Muscle of back (tissue), 13 donors: ENCODE measurements at places on chromosomes 13 and 19.

GRCh38 chr19:1295169-1296012 lies 9.7 kb downstream of the EFNA2 start:
- no peak for DNase-seq

- DNase-seq = no peak
Observed at GRCh38 chr13:95236774-95237173, 64.5 kb downstream of the ABCC4 start.

DNA sequence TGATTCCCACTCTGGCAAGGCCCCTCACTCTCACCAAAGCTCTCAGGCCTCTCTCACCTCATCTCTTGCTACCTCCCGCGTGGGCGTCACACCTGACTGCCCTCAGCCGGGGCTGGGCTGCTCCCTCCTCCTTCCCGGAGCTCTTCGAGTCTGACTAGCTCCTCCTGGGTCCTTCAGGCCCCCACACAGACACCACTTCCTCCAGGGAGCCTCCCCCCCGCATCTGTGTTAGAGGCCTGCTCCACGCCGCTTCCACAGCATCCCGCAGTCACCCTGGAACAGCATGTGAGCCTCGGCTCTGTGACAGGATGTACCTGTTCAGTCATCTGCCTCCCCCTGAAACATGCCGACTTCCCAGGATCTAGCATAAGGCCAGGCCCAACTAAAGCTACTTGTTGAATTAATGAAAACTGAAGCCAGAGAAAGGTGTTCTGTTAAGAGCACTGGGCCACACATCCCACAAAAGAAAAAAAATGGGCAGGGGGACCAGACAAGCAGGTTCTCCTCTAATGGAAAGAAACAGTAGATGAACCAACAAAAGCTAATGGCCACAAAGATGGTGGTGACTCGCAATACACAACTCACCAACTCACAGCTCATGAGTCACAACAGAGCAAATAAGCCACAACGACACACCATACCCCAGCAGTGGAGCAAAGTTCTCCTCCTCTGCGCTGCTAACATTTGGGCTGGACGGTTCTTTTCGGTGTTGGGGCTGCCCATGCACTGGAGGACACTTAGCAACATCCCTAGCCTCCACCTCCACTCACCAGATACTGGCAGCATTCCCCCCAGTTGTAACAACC lies 3.0 kb downstream of the PPP6R1 start:
- no peak for DNase-seq

DNA sequence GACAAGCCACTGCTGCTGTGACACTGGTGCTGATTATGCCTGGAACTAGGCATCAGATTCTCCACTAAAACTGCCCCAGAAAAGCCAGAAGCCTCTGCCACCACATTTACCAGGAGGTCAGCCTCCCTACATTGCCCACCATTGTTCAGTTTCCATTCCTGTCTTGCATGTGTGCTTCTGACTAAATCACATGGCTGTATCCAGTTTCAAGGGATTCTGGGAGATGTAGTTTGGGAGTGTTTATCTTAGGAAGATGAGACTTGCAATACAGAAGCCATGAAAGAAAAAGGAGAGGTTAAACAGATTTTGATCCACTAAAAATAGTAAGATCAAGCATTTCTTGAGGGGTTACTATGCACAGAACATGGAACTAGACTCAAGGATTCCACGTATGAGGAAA lies 40.7 kb upstream of the SERPINE3 start:
- no peak for DNase-seq

- no peak for DNase-seq
Observed at GRCh38 chr13:50518781-50519201, 324.7 kb downstream of the DLEU7 start.

- DNase-seq = no peak
Observed at GRCh38 chr19:4678881-4679790, 9.0 kb upstream of the MYDGF start.

DNA sequence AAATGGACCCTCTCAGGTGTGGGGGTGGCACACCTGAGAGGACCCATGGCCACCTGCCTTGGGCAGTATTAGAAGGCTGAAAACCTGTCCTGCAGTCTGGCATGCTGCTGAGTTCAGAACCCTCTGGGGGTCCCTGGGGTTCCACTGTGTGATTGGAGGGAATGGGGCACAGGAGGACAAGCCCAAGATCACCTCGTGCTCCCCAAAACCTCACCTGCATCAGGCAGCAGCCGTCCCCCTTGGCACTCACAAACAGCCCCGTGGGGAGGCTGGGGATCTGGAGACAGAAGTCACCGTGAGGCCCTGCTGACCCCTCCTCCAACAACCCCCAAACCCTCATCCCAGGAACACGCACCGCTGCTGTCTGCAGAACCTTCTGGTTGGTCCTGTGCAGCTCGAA lies 14.5 kb downstream of the F2RL3 start:
- no peak for DNase-seq

- DNase-seq = no peak
Observed at GRCh38 chr13:70380809-70381208, 272.6 kb upstream of the KLHL1 start.

GRCh38 chr19:39046037-39046821 lies 13.9 kb upstream of the FBXO27 start:
- DNase-seq = no peak

DNA sequence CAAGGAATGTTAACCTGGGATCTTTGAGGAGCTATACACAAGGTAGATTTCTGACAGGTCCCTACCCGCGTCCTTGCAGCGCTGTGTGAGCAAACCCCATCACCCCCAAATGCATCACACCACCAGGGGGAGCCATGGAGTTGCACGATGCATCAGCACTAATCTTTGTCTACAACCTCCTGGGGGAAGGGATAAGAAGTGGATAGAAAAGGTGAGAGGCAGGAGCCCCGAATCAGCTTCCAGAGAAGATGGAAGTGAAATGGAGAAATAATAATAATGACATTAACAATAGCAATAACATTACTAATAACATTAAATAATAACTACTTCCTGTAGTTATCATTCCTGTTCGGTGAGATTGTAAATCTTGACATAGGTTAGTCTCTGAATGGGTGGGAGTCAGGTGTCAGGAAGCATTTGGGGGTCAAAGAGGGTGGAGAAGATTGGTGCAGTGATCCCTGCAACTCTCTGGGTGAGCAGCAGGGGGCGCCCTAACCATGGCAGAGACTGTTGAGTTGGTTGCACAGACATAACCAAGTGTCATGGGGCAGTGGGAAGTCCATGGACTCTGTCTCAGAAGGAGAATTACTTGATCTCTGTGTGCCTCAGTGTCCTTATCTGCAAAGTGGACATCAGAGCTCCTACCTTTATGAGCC lies 16.5 kb downstream of the SIGLEC7 start:
- DNase-seq = peak; percentile 18

GRCh38 chr19:36837176-36837905 lies 846 bp downstream of the ZNF790 start:
- no peak for DNase-seq

DNA sequence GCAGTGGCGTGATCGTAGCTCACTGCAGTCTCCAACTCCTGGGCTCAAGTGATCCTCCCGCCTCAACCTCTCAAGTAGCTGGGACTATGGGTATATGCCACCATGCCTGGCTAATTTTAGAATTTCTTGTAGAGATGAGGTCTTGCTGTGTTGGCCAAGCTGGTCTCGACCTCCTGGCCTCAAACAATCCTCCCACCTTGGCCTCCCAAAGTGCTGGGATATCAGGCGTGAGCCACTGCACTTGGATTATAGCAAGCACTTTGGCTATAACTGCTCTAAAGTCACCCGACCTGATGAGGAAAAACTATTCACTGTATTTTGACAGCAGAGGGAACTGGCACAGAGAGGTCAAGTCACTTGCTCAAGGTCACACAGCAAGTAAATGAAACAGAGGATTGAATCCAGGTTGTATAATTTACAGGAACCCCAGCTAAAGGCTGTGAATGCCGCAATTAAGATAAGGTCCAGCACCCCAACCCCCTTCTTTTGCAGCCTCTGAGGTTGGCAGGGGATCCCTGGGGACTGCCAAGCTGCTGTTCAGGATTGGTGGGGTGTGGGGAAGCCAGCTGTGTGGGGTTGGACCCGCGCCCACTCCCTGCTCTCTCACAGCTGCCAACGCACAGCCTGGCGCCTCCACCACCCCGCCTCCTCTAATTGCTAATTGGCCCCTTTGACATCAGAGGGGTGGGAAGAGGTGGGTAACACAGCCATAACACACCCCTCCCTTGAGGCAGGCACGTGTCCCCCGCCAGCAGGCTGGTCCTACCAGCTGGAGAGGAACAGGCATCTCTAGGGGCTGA lies 6.0 kb downstream of the TMIGD2 start:
- peak; percentile 25 for DNase-seq

DNA sequence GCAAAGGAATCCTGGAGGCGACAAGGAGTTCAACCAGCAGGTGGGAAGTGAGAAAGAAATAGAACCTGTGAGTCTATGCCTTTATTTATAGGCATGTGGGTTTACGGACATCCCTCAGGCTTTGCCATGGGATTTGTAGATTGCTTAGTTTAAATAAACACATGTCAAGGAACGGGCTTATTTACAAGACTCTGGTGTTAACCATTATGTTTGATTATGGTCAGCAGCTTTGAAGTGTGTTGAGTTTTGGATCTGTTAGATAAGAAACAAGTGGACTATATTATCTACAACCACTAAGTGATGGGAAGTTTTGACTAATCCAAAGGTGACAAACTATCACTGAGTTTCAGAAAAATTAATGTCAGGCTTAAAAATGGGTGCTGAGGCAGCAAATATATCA lies 143.2 kb downstream of the SLITRK5 start:
- no peak for DNase-seq

- no peak for DNase-seq
Observed at GRCh38 chr19:16066611-16067104, 9.6 kb upstream of the TPM4 start.

DNA sequence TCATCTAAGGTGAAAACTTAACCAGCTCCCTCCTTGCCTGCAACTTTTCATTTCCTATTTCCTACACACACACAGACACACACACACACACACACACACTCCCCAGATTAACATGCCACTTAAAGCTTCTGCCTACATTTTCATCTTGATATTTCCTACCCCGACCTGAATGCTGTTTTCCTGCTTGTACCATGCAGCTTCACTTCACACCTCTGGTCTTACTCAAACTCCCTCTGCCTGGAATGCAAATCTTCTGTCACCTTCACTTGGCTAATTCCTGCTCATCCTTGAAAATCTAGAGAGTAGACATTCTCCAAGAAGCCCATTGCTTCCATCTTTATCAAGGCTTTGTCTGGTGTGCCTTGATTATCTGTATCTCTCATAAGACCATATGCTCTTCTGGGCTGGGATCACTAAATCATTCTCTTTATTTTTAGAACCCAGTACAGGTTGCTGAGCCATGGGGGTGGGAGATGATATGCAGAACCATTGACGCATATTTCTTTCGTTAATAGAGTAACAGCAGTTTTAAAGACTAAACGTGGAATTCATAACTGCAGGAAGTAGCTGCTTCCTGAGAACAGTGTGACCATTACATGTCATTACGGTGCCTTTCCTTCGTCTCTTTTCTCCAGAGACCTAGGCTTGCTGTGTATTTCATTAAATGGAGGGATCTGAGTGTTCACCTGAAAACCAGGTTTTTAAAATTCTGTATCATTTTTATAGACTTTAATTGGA lies 37.7 kb downstream of the CNMD start:
- no peak for DNase-seq

- DNase-seq = no peak
Observed at GRCh38 chr19:35153701-35154524, 622 bp upstream of the FXYD5 start.

GRCh38 chr13:80235967-80236302 lies 105.0 kb downstream of the SPRY2 start:
- peak; percentile 34 for DNase-seq

DNA sequence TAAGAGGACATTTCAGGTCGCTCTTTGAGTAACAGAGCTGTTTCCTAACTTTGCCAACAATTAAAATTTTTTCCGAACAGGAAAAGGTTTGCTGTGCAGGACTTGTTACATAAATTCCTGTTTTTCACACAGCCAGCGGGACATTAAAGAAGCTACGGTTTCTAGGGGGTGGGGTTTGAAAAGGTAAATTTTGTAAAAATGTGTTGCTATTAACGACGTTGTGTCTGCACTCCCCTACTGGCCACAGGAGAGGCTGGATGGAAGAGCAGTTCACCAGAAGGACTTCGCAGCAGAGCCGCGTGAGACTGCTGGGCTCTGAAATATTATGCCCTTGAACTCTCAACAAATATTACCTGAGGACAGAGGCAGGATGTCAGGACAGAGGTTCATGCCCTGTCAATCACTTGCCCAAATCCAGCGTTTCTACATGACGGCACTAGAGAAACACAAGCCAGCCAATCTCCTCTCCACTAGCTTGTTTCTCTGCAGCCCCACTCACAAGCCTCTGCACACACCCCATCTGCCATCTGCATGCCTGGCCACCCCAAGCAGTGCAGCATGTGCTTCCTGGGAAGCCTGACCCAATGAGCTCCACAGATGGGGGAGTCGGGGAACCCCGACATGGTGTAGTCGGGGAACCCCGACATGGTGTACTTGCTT lies 102.0 kb downstream of the FOXO1 start:
- no peak for DNase-seq

- DNase-seq = no peak
Observed at GRCh38 chr19:54387991-54388801, 23.5 kb upstream of the LAIR1 start.

GRCh38 chr19:22422211-22422610 lies at the start of gene ZNF98:
Gene ZNF98 (minus strand): TSS chr19:22422346. CDS start chr19:22422224, 122 bp downstream.
- peak; percentile 2 for DNase-seq

- DNase-seq = no peak
Observed at GRCh38 chr13:113528813-113529180, 38.3 kb upstream of the DCUN1D2 start.

DNA sequence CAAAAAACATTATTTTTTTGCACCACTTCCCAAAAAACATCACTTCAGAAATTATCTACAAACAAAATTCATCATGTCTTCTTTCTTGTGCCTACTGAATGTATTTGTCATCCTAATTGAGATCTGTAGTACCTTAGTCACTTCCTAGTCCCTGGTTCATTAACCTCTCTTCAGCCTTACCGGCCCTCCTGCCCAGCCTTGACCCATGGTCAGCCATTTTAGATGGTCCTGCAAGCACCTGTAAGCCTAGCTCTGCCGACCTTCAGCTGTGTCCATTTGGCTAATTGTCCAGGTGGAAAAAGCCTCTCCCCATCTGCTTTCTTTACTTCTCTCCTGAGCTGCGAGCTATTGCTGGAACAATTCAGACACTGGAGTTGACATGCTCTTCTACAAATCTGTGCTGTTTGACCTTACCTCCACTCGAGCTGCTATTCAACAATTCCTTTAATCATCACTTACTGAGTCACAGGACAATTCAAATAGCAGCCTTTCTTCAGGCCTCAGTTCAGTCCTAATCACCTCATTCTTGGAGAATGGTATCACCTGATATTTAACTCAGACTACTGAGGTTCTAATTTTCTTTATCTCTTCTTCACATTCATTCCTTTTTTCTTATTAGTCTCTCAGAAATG lies 882.5 kb downstream of the PCDH9 start:
- DNase-seq = no peak

- DNase-seq = no peak
Observed at GRCh38 chr13:27384285-27384684, 40.1 kb upstream of the GTF3A start.

DNA sequence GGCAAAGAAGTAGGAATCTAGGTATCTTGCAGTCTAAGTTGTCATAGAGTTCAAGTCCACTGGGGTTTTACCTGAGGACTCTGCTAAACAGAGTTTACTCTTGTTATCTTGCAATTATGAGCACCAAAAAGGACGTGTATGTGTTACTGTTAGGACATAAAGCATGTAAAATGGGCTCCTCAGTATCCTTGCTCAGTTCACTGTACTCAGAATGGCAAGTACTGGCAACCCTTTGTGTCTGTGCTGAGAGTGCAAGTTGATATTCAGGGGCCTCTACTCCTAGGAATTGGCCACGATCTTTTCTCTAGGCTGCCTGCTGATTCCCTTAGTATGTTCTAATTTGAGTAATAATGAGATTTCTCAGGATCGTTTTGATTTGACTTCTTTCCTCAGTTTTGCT lies 13.3 kb downstream of the TDRD3 start:
- DNase-seq = no peak

- DNase-seq = peak; percentile 45
Observed at GRCh38 chr19:12665281-12665573, 1.3 kb downstream of the MAN2B1 start.
